ENCODE measurements at places on chromosomes 5 and 9.

DNA sequence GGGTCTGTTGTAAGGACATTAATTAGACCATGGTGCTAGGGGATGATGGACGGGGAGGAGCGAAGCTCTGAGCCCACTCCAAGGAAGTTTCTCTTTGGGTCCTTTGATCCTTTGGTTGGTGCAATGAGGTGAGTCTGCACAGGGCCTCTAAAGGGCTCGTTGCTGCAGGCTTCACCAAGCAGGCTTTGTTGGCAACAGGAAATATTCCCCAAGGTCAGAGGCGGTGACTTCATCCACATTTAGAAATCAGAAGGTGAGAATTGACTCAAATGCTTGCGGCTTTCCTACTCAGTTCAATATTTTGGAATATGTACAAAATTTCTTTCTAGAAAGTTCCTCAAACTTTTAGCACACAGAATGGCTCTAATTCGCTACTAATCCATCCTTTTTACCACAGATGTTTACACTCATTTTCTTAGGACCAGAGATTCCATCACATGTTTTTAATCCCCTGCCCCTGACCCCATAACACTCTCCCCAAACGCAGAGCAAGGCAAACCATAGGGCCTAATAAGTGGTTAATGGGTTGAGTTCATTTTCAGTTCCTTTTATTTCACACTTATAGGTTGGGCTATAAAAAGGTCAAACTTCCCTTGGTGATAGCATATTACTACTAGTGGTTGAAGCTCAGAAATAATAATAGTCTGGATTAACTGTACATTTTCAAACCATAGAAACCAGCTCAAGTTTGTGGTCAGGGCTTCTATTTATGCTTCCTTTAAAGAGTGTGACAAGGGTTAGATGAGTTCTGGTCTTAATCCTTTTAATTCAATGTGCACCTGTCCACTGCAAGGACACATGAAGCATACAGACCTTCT, 37.3 kb upstream of the TMEM252 start:
- no peak for DNase-seq

GRCh38 chr9:106403081-106403480, 459.9 kb upstream of the ZNF462 start:
- DNase-seq, result no peak

GRCh38 chr9:76677481-76678055, 86.7 kb upstream of the PCA3 start:
- no peak for DNase-seq

DNA sequence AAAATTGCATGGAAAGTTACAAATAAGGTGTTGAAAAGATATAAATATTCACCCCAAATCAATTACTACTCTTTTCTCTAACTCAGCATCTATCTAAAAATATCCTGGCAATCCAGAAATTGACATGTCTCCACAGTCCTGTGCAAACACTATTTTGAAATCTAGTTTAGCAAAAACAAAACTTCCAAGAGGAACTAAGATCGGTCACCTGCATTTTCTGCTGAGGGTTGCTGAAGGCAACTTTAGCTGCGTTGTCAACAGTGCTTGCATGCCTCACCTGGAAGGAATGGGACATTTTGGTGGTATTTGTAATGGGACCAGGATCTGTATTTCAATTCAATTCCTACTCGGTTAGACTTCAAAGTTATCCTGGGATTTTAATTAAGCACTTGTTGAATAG, 398.3 kb downstream of the NTRK2 start:
- no peak for DNase-seq

- no peak for DNase-seq
Measured at GRCh38 chr5:51573835-51574234, 190.6 kb downstream of the ISL1 start.

DNA sequence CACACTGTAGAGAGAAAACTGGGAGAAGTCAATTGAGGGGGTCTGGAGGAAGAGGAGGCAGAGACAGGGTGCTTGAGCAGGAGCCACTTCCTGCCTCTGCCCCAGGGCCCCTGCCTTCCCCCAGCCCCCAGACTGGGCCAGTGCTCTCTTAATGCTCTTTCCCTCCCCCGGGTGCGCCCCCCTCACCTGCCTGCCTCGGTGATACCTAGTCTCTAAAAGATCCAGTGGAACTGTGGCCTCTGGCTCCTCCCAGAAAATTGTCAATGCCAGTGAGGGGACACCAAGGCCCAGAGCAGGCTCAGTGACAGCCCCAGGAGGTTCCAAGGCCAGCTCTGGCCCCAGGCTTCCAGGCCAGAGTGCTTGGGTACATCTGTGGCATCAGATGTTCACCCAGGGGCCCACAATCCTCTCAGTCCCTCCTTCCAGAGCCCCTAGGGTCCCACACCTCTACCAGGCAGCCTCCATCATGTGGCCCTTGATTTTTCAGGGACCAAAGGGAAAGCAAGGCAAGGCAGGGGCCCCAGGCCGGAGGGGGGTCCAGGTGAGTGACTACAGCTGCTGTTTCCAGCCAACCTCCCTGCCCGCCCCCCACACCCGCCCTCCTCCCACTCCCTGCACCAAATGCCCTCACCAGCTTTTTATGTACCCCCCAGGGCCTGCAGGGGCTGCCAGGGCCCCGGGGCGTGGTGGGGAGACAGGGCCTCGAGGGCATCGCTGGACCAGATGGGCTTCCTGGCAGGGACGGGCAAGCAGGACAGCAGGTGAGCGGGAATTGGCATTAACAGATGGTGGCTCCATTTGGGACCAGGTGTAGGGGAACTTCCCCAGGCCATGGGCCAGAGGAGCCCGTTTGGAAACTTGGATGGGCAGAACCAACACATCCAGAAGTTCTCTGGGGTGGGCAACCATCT, 33.1 kb upstream of the ORM1 start:
- no peak for DNase-seq

GRCh38 chr5:128116445-128116844, 32.9 kb downstream of the SLC12A2 start:
- DNase-seq, result no peak

DNA sequence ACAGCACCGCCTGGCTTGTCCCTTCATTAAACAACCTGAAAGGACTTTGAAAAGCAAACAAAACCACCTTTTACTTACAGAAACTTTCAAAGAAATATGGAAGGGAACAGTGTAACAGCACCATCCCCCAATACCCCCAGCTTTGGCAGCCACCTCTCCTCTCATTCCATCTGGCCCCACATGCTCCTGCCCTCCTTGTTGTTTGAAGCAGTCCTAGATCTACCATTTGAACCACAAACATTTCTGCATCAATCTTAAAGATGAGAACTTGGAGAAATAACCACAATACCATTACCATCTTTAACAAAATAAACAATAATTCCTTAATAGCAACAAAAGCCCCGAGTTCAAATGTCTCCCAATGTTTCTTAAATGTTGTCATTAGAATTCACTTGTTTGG, 17.8 kb upstream of the COL15A1 start:
- no peak for DNase-seq

DNA sequence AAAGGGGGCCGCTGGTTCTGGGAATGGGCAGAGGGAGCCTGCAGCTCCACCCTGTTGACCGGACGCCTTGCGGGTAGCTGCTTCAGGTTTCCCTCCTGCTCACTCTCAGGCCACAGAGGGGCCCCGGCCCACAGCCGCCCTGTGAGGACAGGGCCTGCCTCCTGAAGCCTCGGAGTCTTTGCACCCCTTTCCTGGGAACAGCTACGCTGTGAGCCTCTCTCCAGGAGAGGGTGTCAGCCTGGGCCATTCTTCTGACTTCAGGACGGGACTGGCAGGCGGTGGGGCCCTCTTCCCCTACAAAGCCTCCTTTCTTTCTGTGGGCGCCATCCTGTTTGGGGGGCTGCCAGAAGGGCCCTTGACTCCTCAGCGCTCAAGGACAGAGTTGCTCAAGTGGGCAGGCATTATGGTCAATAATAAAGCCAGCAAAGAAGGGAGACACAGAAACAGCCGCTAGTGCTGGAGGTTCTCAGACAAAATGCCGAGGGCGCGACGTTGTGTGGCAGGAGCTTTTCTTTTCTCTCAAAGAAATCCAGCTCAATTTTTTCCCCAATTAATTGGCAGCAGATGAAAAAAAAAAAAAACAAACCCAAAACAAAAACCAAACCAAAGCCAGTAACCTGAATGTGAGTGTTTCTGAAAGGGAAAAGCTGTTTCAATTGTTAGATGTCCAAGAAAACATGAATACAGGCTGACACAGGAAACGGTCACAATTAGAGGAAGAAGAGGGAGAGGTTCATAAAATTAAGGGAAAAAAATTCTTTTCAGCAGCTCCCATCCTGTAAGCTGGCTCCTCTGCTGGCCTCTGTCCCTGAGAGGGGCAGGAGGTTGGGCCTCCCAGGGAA, 12.8 kb upstream of the SLC25A51 start:
- no peak for DNase-seq

GRCh38 chr5:103849934-103850333, 287.3 kb upstream of the NUDT12 start:
- no peak for DNase-seq

DNA sequence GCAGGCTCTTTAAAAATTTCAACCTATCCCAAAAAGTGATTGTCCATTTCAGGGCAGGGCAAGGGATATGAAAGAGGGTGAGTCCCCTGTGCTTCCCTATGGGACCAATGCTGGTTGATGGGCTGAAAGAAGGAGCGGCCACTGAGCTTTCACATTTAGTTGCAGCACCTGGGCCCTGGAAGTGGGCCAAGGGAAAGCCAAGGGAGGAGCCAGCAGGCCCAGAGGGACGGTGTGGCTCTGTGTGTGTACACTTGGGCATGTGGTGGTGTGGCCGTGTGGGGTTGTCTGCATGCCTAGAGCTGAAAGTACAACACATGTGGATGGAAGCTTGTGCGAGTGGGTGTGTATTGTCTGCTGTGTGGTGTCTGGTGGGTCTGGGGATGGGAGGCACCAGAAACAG, 14.0 kb upstream of the PSMD5 start:
- no peak for DNase-seq

- no peak for DNase-seq
Measured at GRCh38 chr9:91761362-91761761, 188.7 kb downstream of the ROR2 start.

DNA sequence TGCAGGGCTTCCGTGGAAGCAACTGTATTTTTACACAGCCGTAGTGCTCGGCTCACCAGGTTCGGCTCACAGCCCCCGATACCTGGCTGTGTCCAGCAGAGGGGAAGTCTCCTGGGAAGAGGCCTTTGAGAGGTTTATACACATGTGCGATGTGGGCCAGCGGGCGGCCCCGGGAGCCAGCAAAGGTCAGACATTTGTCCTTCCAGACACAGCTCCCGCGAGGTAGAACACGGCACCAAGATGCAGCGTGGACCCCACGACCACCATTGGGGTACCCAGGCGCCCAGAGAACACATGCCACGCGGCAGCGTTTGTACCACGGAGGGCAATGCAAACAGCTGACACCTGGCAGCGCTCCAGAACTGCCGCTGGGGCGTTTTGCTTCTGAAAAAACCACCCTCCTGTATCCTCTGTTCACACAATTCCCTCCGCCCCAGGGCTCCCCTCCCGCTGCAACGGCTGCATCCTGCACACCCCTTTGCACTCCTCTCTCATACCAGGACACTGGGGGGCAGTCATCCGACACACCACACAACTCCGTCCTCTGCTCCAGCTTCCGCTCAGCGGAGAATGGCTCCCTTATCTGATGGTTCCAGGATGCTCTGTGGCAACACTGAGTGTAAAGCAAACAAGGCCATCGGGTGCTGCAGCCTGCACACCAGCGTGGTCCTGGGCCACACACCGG, 235.3 kb downstream of the SYK start:
- peak; percentile 33 for DNase-seq

DNA sequence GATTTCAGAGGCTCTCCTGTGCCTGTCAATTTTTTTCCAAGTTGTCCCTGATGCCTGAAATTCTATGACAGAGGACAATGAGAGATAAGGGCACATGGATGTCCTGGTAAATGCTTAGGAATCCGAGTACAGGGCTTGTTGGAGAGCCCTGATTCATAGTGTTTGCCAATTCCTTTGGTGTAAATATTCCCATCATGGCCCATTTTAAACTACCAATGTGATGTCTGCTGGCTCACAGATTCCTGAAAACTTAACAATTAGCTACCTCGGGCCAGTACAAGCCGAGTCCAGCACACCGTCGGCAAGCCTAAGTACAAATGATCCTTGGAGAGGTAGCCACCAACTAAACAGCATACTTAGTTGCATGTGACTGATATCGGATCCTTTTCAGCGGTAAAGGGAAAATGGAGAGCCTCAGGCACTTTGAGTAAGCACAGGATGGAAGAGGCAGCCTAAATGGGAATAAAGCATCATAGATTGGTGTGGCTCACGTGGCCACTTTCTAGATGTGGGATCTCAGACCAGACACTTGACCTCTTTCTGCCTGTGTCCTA, 3.6 kb downstream of the ITK start:
- no peak for DNase-seq

GRCh38 chr5:137431051-137431450, 68.1 kb downstream of the SPOCK1 start:
- DNase-seq, result no peak

DNA sequence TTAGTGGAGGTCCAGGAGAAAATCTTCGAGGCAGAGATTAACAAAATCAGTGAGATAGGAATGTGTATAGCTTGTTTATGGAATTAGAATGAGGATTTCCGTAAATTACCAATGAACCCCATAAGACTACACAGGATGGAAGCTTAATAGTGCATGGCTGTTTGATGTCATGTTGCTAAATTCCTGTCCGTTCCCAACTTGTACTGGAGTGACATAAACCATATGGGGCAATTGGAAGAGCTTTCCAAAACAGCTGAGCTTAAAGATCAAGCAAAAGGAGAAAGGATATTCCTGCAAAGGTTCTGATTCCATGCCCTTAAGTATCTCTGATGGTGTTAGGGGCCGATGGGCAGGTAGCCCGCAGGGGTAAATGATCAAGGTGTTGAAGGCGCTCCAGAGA, 17.4 kb downstream of the GLE1 start:
- no peak for DNase-seq

DNA sequence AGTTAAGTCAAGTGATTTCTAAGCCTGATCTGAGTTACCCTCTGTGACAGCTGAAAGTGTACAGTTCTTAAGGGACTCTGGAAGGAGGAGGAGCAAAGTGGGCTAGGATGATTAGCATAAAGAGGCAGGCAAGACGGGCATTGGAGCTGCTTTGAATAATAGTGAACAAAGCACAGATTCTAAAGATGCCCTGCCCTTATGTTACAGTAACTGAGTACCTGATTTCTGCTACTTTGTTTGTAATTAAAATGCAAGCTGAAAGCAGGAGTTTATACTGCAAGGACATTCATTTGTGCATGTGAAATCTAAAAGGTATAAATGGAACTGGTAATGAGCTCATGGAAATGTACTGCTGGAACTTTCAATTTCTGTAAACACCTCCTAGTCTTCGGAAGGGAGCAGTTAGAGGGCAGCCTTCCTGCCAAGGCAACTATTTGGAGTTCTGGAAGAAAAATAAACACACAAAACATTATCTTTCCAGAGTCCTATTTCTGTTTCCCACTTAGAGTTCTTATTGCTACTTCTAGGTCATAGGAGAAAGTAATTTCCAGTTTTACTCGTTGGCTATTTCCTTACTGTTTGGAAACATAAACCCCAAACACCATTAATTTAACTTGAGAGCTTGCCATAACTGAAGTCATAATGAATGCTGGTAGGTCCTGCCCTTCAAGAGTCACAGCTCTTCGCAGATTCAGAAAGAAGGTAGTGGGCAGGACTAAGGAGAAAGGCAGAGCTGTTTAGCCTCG, at the start of gene RANBP3L:
RANBP3L (minus strand) TSS at position 45 of the 746 bp plus-strand sequence. CDS start 486 bp downstream, outside the sequence.
- no peak for DNase-seq
